Left colon (tissue), 2 donors: ENCODE measurements at places on chromosomes 6 and 20.

DNA sequence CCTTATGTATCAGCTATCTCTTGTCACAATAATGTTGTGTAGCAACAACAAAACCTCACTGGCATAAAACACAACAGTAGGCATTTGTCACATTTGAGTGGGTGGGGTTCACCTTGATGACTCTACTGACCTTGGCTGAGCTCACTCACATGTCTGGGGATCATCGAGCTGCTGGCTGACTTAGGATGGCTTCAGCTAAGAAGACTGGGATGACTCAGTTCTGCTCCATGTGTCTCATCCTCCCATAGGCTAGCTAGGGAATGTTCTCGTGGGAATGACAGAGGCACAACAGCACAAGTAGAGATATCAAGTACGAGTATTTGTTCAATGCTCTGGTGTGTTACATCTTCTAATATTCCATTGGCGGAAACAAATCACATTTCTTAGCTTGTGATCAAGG, 167.9 kb downstream of the PLCB1 start:
- no peak for DNase-seq

DNA sequence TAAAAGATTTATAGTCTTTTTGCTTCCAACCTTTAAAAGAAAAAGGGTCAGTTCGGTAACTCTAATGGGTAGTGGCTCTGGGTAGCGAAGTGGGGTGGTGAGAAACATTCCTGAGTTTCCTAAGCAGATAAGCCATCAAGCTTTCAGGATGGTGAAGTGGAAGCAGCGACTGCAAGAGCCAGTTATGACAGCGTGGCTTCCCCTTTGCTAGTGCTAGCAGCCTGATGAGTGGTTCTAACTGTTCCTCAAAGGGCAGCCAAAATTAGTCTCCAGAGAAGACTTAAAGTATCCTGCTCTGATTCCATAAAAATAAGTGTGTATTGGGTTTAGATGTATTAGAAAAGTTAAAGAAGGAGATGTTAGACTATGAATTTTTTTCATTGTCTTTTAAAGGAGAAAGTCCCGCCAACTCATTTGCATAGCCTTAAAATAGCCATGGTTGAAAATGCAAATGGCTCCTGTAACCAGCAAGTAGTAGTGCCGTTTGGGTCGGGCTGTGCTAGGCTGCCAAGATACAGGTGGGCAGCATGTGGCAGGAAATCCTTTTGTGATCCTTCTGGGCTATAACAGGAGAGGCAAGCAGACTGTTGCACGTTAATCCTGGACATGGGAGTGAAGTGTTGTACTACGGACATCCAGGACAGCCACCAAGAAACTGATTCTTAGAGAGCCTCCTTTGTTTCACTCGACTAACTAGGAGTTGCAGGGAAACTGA, 18.0 kb downstream of the ELOVL2 start:
- DNase-seq = no peak

DNA sequence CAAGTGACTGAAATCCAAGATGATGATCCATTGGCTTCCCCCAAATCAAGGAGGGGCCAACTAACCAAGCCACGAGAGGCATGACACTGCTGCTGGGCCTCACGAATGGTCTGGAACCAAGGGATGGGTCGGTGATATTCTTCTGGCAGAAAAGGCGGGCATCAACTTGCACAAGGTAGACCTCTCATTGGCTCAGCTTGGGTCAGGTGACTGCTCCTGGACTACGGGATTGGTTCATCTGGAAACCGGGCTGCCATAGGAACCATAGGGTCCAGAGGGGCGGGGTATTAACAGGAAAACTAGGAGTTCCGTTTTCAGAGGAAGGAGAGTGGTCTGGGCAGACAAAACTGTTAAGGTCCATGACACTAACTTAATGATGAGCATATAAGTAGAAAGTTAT, 100.9 kb downstream of the TFAP2C start:
- no peak for DNase-seq

DNA sequence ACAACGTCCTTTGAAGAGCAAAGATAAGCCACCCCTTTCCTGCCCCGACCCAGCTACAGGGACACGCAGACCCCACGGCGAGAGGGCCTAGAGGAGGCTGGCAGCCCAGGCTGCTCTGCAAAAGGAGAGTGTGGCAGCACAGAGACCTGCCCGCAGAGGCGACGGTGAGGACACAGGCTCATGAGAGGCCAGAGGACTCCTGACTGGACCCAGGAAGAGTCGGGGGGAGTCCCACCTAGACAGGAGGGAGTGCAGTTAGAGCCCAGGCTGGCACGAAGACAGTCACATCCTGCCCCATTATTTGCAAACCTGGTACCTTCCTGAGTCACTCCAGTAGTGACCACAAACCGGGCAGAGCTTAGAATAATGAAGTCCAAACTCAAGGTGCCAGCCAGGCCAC, 227.7 kb upstream of the CDH4 start:
- DNase-seq = no peak

DNA sequence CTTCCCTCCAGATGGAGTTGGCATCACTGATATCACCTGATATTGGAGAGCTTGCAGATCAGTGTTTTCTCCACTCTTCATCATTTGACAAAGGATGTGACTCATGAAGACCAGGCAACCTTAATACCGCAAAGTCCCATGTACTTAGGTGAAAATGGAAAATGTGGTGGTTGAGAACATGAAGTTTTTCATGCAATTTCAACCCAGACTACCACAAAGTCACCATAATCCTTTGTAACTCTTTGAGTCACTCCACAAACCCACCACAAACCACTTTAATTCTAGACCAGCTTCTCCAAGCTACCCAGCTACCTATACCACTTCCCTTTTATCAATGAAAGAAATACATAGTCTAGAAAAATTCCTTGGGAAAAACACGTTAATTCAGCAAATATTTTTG, 7.1 kb downstream of the NHLRC1 start:
- DNase-seq = no peak

- no peak for DNase-seq
Measured at GRCh38 chr6:89132057-89132456, 13.8 kb upstream of the PM20D2 start.

DNA sequence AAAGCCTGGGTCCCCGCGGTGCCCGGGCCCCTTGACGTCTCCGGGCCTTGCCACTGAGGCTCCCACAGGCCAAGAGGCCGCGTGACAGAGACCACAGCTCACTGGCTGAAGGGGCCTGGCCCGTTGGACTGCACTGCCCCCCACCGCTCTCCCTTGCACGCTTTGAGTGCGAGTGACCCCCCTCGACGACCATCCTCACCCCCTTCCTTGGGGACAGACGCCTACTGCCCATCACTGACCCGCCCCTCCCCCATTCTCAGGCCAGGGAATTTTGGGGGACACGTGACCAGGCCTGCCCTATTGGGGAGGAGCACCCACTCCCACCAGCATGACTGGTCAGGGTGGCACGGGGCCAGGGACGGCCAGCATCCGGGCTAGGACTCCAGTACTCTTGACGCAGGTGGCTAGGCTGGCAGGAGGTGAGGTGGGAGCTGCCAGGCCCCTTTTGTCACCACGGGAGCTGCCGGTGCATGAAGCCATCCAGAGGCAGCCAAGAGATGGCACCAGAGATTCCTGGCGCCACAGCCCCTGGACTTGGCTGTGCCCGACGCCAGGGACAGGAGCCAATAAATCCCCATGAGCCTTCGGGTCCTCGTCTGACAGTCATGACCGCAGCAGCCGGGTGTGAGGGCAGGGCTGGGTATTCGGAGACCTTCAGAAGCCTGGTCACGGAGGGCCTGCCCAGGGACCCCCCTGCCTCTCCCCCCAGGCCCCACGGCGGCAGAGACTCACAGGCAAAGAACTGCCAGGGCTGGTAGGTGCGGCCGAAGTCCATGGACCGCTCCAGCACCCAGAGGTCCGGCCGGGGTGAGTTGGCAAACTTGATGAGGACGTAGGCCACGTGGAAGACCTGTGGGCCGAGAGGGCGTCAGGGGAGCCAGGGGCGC, 14.5 kb downstream of the LAMA5 start:
- no peak for DNase-seq

GRCh38 chr20:53769041-53769440, 175.4 kb upstream of the ZNF217 start:
- no peak for DNase-seq

GRCh38 chr6:147530132-147531060, 21.9 kb downstream of the SAMD5 start:
- DNase-seq = peak; percentile 56

GRCh38 chr20:49685161-49685601, 28.5 kb downstream of the B4GALT5 start:
- no peak for DNase-seq

DNA sequence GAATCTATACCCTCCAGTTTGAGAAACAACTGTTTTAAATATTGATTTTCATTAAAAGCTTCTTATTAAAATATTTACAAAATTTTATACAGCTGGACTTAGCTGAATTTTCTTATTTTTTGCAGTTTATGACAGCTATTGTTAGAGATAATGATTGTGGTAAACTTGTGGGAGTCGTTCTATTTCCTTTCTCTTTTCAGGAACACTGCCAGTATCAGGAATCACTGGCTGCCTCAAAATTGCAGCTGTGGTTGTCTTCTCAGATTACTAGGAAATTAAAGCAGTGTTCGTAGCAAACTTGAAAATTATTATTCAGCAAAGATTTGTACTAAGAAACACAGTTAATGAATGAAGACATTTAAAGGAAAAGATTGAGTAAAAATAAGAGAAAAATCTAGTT, 311.0 kb downstream of the CENPW start:
- no peak for DNase-seq

DNA sequence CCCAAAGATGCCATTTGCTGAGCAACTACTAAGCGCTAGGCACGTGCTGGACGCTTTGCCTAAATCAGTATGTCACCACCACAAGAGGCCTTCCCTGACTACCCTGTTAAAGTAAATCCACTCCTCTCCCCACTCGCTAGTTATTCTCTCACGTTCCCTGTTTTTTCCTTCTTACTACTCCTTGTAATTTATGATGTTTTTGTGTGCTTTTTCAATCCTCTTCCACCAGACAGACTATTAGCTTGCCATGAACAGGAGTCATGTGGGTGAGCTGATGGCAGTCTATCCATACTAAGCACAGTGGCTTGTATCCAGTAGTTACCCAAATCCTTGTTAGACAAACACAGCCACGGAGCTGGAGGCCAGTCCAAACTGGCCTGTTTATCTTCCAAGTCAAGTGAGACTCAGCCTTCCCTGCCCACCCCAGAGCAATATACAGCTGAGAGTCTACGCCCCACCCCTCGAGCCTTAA, 41.2 kb downstream of the C6orf132 start:
- peak; percentile 57 for DNase-seq

DNA sequence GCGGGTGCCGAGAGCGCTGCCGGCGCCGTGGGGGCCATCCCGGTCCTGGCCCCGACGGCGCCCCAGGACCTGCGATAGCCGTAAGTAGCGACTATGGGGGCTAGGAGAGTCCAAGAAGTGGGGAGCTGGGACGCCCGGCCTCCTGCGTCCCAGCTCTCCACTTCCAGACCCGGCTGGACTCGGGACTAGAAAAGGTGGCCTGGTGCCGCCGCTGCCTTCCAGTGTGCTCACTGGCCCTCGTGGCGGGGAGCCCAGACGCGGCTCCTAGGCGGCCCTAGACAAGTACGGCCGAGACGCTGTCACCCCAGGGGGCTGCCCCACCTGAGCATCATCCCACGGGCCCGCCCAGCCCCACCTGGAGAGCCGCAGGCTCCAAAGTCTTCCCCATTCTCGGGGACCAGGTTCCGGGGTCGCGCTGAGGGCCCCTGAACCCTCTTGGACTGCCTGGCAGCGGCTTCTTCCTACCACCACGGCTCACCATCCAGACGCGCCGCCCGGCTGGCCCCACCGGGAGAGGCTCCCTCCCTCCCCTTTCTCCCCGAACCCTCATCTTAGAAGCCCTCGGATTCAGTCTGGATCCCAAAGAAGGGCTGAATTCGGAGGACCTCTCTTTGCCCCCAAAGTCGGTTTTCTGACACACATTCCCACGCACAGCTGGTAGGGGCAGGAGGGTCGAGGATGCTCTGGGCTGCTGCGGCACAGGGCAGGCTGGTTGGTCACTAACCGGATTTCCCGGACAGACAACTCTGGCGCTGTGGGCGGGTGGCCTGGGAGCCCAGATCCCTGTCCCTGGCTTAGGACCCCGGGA, 870 bp upstream of the MDFI start:
- DNase-seq = no peak

GRCh38 chr20:22931653-22932608, 103.2 kb upstream of the SSTR4 start:
- DNase-seq = no peak

GRCh38 chr20:40959325-40960092, 69.1 kb upstream of the TOP1 start:
- no peak for DNase-seq

DNA sequence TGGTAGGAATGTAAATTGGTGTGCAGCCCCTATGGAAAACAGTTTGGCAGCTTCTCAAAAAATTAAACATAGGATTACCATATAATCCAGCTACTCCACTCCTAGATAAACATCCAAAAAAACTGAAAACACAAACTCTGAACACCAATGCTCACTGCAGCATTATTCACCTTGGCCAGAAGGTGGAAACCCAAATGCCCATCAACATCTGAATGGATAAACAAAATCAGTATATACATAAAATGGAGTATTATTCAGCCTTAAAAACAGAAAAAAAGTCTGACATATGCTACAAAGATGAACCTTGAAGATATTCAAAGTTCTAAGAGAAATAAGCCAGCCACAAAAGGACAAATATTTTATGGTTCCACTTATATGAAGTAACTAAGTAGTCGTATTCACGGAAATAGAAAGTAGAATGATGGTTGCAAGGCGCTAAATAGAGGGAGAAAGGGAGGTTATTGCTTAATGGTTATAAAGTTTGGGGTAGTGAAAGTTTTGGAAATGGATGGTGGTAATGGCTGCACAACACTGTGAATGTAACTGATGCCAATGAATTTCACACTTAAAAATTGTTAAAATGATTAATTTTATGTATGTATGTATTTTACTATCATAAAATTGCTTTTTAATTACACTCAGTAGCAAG, 4.0 kb downstream of the PHF10 start:
- DNase-seq = no peak

GRCh38 chr20:23366384-23366783, 4.4 kb downstream of the GZF1 start:
- DNase-seq = no peak

GRCh38 chr6:167651318-167652041, 175.2 kb upstream of the AFDN start:
- DNase-seq = no peak

GRCh38 chr6:148671085-148671484, 75.7 kb upstream of the UST start:
- DNase-seq = no peak

DNA sequence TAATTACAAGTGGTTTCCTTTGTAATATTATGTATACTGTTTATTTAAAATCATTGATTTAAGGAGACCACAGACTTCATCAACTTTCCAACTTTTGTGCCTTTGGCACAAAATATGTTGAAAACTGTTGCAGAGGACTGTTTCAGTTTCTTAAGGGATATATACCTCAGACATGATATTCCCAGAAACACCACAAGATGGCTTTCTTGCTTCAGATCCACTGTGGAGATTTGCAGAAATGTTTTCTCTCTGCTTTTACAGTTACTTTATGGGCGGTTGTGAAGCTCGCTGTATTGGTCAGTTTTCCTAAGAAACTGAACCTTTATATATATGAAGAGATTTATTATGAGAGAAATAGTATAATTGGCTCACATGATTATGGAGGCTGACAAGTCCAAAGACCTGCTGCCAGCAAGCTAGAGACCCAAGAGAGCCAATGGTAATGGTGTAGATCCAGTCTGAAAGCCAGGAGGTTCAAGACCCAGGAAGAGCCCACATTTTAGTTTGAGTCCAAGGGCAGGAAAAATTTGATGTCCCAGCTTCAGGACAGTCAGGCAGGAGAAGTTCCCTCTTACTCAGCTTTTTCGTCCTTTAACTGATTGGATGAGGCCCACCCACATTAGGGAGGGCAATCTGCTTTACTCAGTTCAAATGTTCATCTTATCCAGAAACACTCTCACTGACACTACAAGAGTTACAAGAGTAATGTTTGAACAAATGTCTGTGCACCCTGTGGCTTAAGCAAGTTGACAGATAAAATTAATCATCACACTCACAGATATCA, 12.8 kb downstream of the ME1 start:
- DNase-seq = no peak
